Activated B cell treated with CpG ODN at 0.5 μM for 24 hours (primary cell): ENCODE measurements at places on chromosomes 16 and 17. TPM values are rescaled to one million over a fixed set of nuclear protein-coding genes. Genes with fewer than 3 reads are reported as not detected.

The ODAD4 gene
- total RNA-seq, result 0.56 and 1.1 TPM in 2 replicates

GRCh38 chr17:65576939-65577338 lies 15.5 kb upstream of the AXIN2 start:
- H3K4me3 ChIP-seq, result no peak overlapping the region
- no peaks in the 10 kb centered on the region for H3K4me1 ChIP-seq
- no peaks in the 10 kb centered on the region for H3K36me3 ChIP-seq
- H3K27ac ChIP-seq, result no peak overlapping the region
- no peak for DNase-seq

DNA sequence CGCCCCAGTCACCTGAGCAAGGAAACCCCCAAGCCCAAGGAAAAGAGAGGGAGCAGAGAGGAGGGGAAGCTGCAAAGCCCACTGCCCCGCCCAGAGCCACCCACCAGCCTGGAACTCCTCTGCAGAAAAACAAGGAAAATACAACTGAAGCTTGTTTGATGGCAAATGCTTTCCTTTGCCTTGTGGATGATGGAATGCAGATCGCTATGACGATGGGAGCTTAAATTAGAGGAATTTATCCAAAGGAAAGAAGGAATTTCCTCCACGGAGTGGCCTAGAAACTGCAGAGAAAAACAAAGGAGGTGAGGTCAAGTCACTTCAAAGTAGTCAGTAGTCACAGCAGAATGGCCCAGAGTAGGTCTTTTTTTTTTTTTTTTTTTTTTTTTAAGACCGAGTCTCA lies 31.5 kb upstream of the ASGR2 start:
- H3K27ac ChIP-seq, result no peak overlapping the region
- DNase-seq, result no peak
- H3K27me3 ChIP-seq, result peaks cover 7% of the 10 kb centered on the region

DNA sequence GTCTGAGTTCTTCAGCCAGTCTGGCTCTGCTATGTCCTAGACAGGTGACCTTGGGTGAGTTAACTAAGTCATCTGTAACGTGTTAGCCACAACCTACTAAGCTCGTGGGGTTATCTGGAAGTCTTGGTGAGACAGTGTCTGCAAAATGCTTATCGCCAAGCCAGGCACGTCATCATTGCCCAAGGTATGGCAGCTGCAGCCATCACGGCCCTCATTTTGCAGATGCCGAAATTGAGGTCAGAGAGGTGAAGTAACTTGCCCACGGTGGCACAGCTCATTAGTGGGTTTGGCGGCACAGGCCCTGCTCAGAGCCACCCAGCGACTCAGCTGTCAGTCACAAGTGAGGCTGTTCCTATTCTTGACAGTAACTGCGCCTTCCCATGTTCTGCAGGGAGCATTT lies 79.8 kb downstream of the CMIP start:
- no peaks in the 10 kb centered on the region for H3K27me3 ChIP-seq
- no peak overlapping the region for H3K27ac ChIP-seq
- H3K36me3 ChIP-seq, result peaks cover 17% of the 10 kb centered on the region
- peaks cover 43% of the 10 kb centered on the region for H3K4me1 ChIP-seq

GRCh38 chr17:21459536-21459935 lies 83.4 kb downstream of the KCNJ12 start:
- peaks cover 24% of the 10 kb centered on the region for H3K27me3 ChIP-seq
- H3K36me3 ChIP-seq, result no peaks in the 10 kb centered on the region
